Upper lobe of right lung (tissue), 1 donor: ENCODE measurements at places on chromosomes 6 and 20. TPM values are rescaled to one million over a fixed set of nuclear protein-coding genes. Genes with fewer than 3 reads are reported as not detected.

DNA sequence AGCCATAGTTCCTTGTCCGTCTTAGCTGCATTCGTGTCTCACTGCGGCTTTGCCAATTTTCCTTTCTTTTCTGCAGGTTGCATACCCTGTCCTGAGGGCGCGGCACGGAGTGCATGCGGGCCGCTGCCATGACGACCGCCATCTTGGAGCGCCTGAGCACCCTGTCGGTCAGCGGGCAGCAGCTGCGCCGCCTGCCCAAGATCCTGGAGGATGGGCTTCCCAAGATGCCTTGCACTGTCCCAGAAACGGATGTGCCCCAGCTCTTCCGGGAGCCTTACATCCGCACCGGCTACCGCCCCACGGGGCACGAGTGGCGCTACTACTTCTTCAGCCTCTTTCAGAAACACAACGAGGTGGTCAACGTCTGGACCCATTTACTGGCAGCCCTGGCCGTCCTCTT lies 17.1 kb upstream of the EFHC1 start:
- no peaks in the 10 kb centered on the region for H3K4me1 ChIP-seq
- DNase-seq = no peak
- no peak overlapping the region for H3K4me3 ChIP-seq
- H3K36me3 ChIP-seq = peaks cover 5% of the 10 kb centered on the region
- H3K27ac ChIP-seq = no peak overlapping the region

DNA sequence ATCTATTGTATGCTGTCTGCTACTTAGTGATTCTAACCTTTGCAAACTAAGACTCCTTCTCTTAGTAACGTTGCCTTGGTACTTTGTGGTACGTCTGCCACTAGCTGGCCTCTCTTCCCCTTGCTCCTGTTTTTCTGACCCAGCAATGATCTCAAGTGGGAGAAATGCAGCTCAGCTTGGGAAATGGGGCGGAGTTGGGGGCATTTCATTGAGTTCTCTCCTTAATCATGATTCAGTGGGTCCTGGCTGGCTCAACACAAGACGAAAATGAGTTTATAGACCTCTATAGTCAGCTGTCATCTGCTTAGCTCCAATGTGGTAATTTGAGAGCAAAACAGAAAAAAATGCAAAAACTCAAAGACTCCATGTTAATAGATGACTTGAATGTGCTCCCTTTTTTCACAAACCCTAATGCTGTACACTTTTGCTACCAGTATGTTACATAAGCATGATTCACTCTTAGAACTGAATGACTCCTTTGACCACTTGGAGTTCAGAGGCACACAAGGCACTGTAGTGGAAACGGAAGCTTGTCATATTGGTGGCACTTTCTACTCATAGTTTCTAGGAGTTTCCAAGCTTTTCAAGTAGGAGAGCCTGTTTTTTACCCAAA lies 55.3 kb upstream of the SOX4 start:
- H3K4me3 ChIP-seq = no peak overlapping the region
- no peak for DNase-seq
- no peaks in the 10 kb centered on the region for H3K4me1 ChIP-seq
- H3K27me3 ChIP-seq = no peaks in the 10 kb centered on the region

DNA sequence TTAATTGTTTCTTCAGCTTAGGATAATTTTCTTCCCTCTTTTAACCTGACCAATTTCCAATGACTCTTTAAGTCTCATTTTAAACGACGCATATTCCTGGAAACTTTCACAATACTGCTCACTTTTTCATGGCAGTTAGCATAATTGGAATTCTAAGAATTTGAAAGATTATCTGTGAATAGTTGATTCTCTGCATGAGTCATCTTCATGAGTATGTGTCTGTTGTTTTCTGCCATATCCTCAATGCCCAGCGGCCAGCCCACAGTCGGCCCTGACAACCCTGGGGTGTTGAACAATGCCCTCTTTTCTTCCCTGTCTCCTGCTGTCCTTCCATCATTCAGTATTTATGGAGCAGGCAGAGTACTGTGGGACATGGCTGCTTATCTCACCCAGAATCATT lies 554.2 kb downstream of the CDH26 start:
- no peaks in the 10 kb centered on the region for H3K27me3 ChIP-seq
- H3K27ac ChIP-seq = no peak overlapping the region
- no peaks in the 10 kb centered on the region for H3K4me1 ChIP-seq
- DNase-seq = no peak

DNA sequence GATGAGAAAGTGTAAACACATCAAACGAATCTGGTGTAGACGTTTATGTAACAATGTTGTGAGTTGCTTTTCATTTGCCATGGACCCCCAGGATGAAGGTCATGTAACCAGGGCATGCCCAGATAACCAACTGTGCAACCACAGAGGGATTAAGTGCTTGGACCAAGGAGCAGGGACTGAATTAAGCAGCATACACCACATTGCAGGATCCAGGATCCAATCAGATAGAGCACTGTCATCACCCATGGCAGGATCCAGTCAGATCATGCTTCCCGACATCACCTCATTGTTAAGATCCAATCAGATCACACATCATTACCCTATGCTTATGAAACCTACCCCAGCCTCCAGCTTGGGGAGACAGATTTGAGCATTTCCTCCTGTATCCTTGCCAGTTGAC lies 74.3 kb upstream of the RCAN2 start:
- no peak overlapping the region for H3K4me3 ChIP-seq
- no peak overlapping the region for H3K27ac ChIP-seq
- H3K36me3 ChIP-seq = no peaks in the 10 kb centered on the region
- H3K27me3 ChIP-seq = no peaks in the 10 kb centered on the region
- DNase-seq = no peak

- H3K4me1 ChIP-seq = no peaks in the 10 kb centered on the region
- H3K4me3 ChIP-seq = peak overlapping the region; percentile 25
- H3K36me3 ChIP-seq = no peaks in the 10 kb centered on the region
- H3K27me3 ChIP-seq = peaks cover 4% of the 10 kb centered on the region
Measured at GRCh38 chr20:31638317-31638716, 605 bp downstream of the COX4I2 start.

DNA sequence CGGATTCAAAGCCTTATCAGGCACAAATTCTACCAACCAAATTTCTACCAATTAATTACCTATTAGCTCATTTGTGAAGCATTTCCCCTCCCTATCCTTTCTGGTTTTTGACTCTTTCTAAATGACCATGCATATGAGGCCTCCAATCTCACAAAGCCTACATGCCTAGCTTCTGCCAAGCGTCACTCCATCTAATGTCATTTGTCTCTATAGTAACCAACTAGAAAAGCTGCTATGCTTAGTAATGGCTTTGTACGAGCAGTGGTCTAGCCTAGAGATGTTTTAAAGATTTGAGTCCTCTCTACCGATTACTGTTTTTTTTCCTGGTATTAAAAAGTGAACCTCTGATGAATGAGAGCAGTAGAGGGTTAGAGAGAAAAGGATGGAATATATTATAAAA lies 4.8 kb upstream of the ASF1A start:
- H3K27ac ChIP-seq = no peak overlapping the region
- H3K36me3 ChIP-seq = no peaks in the 10 kb centered on the region
- no peak overlapping the region for H3K4me3 ChIP-seq
- H3K4me1 ChIP-seq = peaks cover 19% of the 10 kb centered on the region

DNA sequence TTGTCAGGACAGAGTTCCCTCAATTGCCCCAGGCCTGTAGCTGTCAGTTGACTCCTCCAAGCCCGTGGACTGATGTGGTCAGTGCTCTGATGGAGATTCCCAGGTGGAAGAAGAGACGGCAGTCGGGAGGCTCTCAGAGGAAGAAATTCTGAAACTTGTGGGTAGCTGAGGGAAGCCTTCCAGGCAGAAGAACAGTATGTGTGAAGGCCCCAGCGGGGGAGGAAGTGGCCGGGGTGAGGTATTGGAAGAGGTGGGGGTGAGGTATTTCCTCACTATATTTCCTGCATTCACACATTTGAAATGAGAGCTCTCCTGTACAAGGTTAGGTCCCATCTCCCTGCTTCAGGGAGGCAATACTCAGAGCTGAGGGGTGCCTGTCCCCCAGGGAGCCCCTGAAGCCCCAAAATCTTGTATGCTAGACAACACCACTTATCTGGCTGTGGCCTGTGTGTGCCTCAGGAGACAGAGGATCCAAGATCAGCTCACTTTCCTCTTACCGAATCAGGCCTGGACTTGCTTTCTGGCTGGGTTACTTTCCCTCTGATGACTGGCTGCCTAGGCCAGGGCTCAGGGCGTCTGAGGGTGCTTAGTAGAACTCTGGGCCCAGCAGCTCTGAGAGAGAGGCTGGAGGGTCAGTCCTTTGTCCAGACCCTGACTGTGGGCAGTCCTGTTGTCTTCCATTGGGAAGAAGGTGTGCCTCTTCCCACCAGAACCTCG lies 49.3 kb upstream of the MYL9 start:
- H3K27me3 ChIP-seq = no peaks in the 10 kb centered on the region
- no peak overlapping the region for H3K4me3 ChIP-seq
- H3K36me3 ChIP-seq = peaks cover 9% of the 10 kb centered on the region
- peaks cover 34% of the 10 kb centered on the region for H3K4me1 ChIP-seq
- no peak for DNase-seq

DNA sequence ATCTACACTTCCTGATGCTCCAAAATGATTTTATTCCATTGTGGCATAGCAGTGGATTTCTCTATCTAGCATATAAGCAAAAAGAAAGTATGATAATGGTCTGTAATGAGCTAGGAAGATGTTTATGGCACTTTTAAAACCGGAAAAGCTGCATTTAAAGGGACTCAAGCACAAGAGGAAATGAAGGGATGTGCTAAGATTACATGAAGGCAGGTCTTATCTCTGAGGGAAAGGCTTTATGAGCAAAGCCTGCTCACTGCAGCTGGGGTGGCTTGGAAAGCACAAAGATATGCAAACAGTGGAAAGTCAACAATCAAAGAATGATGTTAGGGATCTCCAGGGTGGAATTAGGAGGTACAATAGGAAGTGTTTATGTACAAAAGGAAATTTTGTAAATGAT lies 138.2 kb downstream of the TENT5A start:
- H3K27me3 ChIP-seq = no peaks in the 10 kb centered on the region
- H3K36me3 ChIP-seq = no peaks in the 10 kb centered on the region
- no peak overlapping the region for H3K27ac ChIP-seq
- no peaks in the 10 kb centered on the region for H3K4me1 ChIP-seq
- H3K4me3 ChIP-seq = no peak overlapping the region

DNA sequence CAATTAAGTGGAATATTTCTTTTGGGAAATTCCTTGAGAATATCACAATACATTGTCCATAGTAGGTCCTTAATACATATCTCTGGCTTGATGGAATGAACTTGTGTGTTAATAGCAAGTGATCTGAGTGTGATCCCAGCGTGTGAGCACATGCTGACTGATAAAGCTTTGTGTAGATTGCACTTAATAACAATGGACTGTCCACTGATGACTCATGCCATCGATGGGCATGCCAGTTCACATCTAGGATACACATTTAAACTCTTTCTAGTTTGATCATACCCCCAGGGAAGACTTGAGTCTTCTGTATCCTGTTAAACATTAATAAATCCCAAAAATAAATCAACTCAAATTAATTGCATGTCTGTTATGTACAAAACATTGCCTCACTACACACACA lies 454.3 kb upstream of the SPTLC3 start:
- no peaks in the 10 kb centered on the region for H3K36me3 ChIP-seq
- no peaks in the 10 kb centered on the region for H3K27me3 ChIP-seq
- H3K27ac ChIP-seq = no peak overlapping the region

DNA sequence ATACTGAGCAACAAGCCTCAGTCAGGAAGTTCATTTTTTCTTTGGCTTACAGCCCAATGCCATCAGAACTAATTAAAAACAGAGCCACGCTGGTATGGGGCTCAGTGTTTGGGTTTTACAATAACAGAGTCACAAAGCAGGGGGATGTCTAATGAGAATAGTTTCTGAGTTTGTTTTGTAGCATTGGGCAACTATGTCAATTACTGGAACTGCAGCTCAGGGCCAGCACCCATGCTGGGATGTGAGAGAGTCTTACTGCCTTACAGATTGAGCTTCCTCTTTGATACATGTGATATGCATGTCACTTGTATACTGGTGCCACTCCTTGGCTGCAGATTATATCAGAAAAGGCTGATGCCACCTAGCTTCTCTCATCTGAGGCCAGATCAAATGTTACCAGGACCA lies 117.6 kb downstream of the TFAP2B start:
- H3K4me1 ChIP-seq = no peaks in the 10 kb centered on the region
- DNase-seq = no peak
- no peak overlapping the region for H3K27ac ChIP-seq
- no peaks in the 10 kb centered on the region for H3K36me3 ChIP-seq
- H3K4me3 ChIP-seq = no peak overlapping the region

DNA sequence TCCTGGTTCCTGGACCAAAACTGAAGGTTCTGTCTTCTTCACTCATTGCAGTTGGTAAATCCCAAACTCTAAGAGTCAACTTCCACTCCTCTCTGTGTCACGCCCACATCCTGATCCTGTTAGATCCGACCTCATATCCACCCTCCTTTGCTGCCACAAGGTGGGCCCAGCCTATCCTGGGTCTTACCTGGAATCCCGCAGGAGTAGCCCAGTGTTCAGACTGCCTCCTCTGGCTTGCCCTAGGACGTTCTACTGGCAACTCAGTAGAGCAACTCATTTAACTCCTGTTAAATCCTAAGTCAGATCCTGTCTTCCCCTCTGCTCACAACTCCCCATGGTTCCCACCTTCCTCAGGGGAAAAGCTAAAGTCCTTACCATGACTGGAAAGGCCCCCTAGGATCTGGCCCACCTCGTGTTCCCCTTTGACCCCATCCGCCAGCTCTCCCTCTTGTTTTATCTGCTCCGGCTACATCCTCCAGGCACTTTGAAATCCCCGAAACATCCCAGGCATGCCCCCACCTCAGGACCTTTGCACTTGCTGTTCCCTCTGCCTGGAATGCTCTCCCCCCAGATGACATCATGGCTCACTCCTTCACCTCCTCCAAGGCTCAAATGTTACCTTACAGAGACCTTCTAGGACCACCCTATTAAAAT lies 43.9 kb downstream of the TFEB start:
- peaks cover 28% of the 10 kb centered on the region for H3K36me3 ChIP-seq
- H3K4me3 ChIP-seq = no peak overlapping the region
- H3K27me3 ChIP-seq = no peaks in the 10 kb centered on the region
- H3K27ac ChIP-seq = no peak overlapping the region
- no peak for DNase-seq

DNA sequence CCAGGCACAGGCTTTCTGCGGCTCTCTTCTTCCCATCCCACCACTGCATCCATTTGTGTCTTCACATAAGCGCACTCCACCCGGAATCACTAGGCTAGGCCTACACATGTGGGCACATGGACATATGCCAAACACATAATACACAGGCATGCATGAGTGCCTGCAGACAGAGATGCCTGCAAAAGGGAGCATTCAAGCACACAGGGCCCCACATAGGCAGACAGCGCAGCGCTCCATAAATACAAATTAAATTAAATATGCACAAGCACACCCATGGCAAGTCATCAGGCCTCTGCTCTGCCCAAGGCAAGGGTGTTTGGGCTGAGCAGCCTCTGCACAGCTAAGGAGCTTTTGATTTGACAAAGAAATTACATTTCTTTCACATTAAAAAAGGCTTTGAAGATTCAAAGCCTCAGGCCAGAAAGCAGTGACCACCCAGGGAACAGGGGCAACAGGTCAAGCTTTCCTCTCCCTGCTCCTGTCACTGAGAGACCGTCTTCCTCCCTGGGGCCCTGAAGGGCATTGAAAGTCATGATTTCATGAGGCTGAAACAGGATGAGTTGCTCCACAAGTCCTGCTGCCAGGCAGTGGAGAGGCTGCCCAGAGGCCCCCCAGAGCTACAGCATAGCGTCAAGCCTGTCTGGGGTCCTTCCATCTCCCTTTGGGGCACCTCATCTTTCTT lies 134.2 kb upstream of the LRFN2 start:
- H3K36me3 ChIP-seq = no peaks in the 10 kb centered on the region
- H3K4me1 ChIP-seq = peaks cover 7% of the 10 kb centered on the region
- no peaks in the 10 kb centered on the region for H3K27me3 ChIP-seq
- H3K27ac ChIP-seq = no peak overlapping the region

Gene FAM162B
- total RNA-seq = 13.2 TPM

Gene GSTA1
- 1.9 TPM for total RNA-seq

Gene TP53TG5
- total RNA-seq = not detected

Gene CYP24A1
- total RNA-seq = 0.17 TPM

Gene ZSCAN23
- total RNA-seq = 2.2 TPM

Gene SYCP2L
- total RNA-seq = 0.58 TPM
